A549 treated with ZK216348 at 1 μM for 4 hours (cell line): ENCODE measurements at places on chromosomes 1 and 21. TPM values are rescaled to one million over a fixed set of nuclear protein-coding genes. Genes with fewer than 3 reads are reported as not detected.

Gene PPCS
- 37.2 to 48.1 TPM (median 37.6 TPM) in 5 replicates for total RNA-seq

Gene CLDN17
- not detected in 5 replicates for total RNA-seq

Gene LEFTY1
- total RNA-seq = 0.49 to 0.76 TPM (median 0.55 TPM) in 5 replicates

Gene MIXL1
- total RNA-seq = 0.13 TPM in 1 of 5 replicates, not detected in the others

Gene C1orf105
- not detected in 5 replicates for total RNA-seq

Gene C1orf94
- total RNA-seq = not detected in 5 replicates

Gene ADCY10
- 0.02 to 0.40 TPM (median 0.25 TPM) in 4 of 5 replicates, not detected in the other for total RNA-seq

Gene SH3BP5L
- total RNA-seq = 17.4 to 31.7 TPM (median 26.6 TPM) in 5 replicates

Gene PLPP3
- 27.0 to 33.9 TPM (median 31.6 TPM) in 5 replicates for total RNA-seq

Gene ZBTB48
- 11.3 to 18.0 TPM (median 16.1 TPM) in 5 replicates for total RNA-seq

Gene GJA9
- total RNA-seq = not detected in 5 replicates

Gene FCRL1
- total RNA-seq = not detected in 5 replicates

Gene LCE1B
- not detected in 5 replicates for total RNA-seq

Gene HTR6
- 0.18 to 0.24 TPM (median 0.22 TPM) in 3 of 5 replicates, not detected in the others for total RNA-seq

Gene SLFNL1
- not detected in 5 replicates for total RNA-seq

Gene KCNE2
- not detected in 5 replicates for total RNA-seq

Gene SPATA46
- total RNA-seq = not detected in 5 replicates

Gene TMEM61
- total RNA-seq = 0.23 to 0.71 TPM (median 0.48 TPM) in 5 replicates

Gene TAS1R3
- 0.08 to 0.20 TPM (median 0.12 TPM) in 5 replicates for total RNA-seq

Gene TNFRSF8
- 0.11 to 0.31 TPM (median 0.11 TPM) in 4 of 5 replicates, not detected in the other for total RNA-seq

Gene PLA2G2A
- total RNA-seq = not detected in 5 replicates

Gene KCNQ4
- 0.19 to 0.33 TPM (median 0.25 TPM) in 5 replicates for total RNA-seq

Gene GUCA2A
- total RNA-seq = not detected in 5 replicates

Gene NBPF20
- 3.0 to 4.4 TPM (median 3.2 TPM) in 5 replicates for total RNA-seq

Gene PCP4L1
- total RNA-seq = 0.11 TPM in 1 of 5 replicates, not detected in the others

Gene SPATC1L
- 0.20 TPM in 1 of 5 replicates, not detected in the others for total RNA-seq

Gene ANGPTL3
- total RNA-seq = not detected in 5 replicates

Gene CD244
- not detected in 5 replicates for total RNA-seq

Gene DIRAS3
- total RNA-seq = 0.79 to 1.2 TPM (median 0.98 TPM) in 5 replicates

Gene RRP1
- 31.4 to 38.7 TPM (median 33.6 TPM) in 5 replicates for total RNA-seq

Gene FAM167B
- 0.36 to 0.86 TPM (median 0.73 TPM) in 5 replicates for total RNA-seq

Gene FCRL3
- not detected in 5 replicates for total RNA-seq

Gene KLHL17
- total RNA-seq = 5.7 to 22.4 TPM (median 16.8 TPM) in 5 replicates

Gene UTS2
- not detected in 5 replicates for total RNA-seq

Gene GNPAT
- total RNA-seq = 32.2 to 44.7 TPM (median 37.8 TPM) in 5 replicates

Gene IL22RA1
- 4.6 to 7.3 TPM (median 5.2 TPM) in 5 replicates for total RNA-seq

Gene NTNG1
- total RNA-seq = not detected in 5 replicates

Gene SH2D5
- total RNA-seq = 12.2 to 17.6 TPM (median 14.5 TPM) in 5 replicates

Gene RAD54L
- total RNA-seq = 7.8 to 12.9 TPM (median 10.9 TPM) in 5 replicates

Gene LMNA
- 487 to 742 TPM (median 732 TPM) in 5 replicates for total RNA-seq

Gene LDLRAD2
- total RNA-seq = 0.05 to 0.06 TPM in 2 of 5 replicates, not detected in the others

Gene TNFAIP8L2
- total RNA-seq = not detected in 5 replicates

Gene BRINP2
- total RNA-seq = 0.12 to 0.18 TPM (median 0.16 TPM) in 4 of 5 replicates, not detected in the other

Gene OR2L13
- not detected in 5 replicates for total RNA-seq

Gene SPRR2E
- not detected in 5 replicates for total RNA-seq

Gene LRRC38
- total RNA-seq = 0.11 TPM in 1 of 5 replicates, not detected in the others

Gene F13B
- 0.14 to 0.38 TPM in 2 of 5 replicates, not detected in the others for total RNA-seq

Gene HSD11B1
- total RNA-seq = 0.12 to 0.44 TPM in 2 of 5 replicates, not detected in the others
